ENCODE measurements at places on chromosomes 1 and 21.

- DNase-seq: no peak
Observed at GRCh38 chr1:243974451-243975292, 76.4 kb upstream of the ZBTB18 start.

GRCh38 chr1:8075511-8076051, 49.5 kb upstream of the ERRFI1 start:
- DNase-seq: no peak

DNA sequence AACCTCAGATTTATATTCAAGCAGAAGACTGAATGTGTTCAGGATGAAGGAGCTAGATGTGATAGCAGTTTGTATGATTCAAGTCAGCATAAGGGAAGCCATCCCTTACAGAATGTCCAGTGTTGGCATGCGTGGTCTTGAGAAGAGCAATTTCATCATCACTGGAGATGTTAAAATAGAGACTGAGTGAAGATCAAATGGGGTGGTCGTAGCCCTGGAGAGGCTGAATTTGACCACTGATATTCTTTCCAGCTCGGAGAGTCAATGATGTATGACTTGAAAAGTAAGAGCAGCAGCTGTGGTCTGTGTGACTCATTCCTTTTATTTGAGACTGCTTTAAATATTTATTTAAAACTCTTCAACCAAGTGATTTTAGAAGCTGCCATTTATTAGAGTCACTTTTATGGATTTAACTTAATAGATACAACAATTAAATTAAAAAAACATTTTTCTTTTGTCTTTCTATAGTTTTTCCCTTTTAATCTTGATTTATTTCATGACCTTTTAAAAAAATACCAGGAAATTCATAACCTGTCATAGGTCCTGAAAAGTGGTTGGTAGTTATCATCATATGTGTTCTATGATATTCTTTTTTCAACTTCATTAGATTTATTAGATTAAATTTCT, 15.5 kb downstream of the FMN2 start:
- no peak for DNase-seq

GRCh38 chr1:212980123-212980785, 29.9 kb downstream of the VASH2 start:
- no peak for DNase-seq

- DNase-seq: no peak
Observed at GRCh38 chr1:200740571-200741208, 2.0 kb downstream of the CAMSAP2 start.

- no peak for DNase-seq
Observed at GRCh38 chr1:232029315-232029714, 402.7 kb downstream of the DISC1 start.

DNA sequence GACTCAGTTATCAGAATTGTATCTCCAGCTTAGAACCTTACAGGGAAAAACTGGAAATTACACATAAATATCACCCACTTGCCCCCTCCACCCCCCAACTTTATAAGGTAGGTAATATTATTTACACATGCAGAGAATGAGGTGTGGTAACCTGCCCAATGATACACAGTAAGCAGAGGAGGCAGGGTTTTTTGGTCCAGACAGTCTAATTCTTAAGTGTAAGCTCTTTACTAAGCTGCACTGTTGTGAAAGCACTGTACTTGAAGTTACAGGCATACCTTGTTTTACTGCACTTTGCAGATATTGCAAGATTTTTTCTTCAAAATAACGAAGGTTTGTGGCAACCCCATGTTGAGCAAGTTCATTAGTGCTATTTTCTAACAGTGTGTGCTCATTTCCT, 24.8 kb upstream of the MYOCOS start:
- no peak for DNase-seq

GRCh38 chr1:228941666-228942065, 206.4 kb downstream of the RHOU start:
- DNase-seq: no peak

DNA sequence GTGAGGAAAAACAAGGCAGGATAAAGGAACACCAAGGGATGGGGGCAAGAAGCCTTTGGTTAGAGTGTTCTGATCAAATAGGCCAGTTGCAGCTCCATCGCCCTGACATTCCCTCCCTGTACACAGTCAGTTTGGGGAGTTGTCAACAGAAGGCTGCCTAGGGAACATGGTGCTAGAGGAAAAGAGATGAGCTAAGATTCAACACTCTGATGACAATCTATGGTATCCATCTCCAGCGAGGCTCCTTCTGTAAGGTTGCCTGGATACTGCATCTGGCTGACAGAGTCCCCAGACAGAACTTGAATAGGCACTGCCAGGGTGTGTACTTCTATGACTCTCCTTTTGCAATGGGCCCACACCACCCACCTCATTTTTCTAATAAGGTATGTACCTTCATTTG, 11.2 kb upstream of the SLAMF9 start:
- no peak for DNase-seq

DNA sequence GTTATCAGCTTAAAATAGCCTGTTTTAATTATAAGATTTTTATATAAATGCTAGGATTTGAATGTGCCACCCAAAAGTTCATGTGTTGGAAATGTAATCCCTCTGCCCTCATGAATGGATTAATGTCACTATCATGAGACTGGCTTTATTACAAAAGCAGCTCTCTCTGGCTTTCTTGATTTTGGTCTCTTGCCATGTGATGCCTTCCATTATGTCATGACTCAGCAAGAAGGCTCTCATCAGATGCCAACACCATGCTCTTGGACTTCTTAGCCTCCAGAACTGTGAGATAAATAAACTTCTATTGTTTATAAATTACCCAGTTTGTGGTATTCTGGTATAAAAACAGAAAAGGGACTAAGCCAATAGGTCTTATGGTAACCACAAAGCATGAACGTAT, 6.9 kb upstream of the PRSS38 start:
- no peak for DNase-seq

GRCh38 chr1:93694039-93694438, 12.4 kb upstream of the BCAR3 start:
- DNase-seq: no peak

DNA sequence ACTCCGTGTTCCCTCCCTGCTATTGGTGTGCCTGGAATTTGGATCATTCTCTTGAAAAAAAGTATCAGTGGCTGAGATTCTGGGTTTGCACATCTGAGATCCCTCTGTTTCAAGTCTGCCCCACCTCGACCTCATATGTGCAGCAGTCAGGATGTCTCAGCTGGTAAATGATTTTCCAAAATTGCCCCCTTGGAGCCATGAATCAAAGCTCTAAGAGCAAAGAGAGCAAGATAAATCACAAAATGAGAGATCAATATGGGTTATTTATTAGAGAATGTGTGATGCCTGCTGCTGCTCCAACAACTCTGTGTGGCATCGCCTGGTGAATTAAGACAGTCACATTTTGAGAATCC, 8.5 kb downstream of the CRP start:
- DNase-seq: no peak

GRCh38 chr1:200217703-200218102, 190.2 kb downstream of the NR5A2 start:
- no peak for DNase-seq

DNA sequence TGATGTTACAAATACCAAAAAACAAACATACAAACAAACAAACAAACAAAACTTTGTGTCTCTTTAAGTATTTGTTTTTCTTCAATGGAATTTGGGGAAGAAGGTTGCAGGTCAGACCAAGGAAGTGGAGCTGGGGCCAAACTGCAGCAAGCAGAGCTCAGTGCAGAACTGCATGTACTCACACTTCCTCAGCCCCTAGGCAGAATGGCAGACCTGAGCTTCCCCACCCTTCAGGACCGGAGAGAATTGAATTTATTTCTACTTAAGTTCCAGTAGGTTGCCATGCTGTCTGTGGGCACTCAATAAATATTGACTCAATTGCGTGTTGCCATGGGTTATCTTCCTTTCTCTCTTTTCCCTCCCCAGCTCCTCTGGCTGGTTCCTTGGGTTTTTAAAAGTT, 173.6 kb downstream of the PTGER3 start:
- DNase-seq: no peak

GRCh38 chr1:32813941-32814739, 3.0 kb downstream of the YARS1 start:
- no peak for DNase-seq

GRCh38 chr1:193540511-193540910, 354.1 kb upstream of the B3GALT2 start:
- no peak for DNase-seq

GRCh38 chr1:46455951-46456350, 33.7 kb upstream of the DMBX1 start:
- DNase-seq: no peak

DNA sequence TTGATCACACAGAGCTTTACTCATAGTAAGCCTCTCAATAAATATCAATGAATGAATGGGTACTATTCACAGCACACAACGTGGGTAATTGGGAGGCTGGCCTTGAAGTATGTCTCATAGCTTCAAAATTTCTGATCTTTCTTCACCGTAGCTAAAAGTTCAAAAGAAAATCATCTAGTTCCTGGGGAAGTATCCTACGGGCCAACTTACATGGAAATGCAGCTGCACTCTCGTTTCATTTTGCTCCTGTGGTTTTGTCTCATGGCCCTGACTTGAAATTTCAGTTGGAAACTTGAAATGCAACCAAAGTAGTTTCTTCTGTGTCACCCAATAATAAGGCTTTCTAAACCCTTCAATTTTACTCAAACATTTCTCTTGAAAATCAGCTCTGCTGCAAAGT, 76.1 kb upstream of the CNIH3 start:
- no peak for DNase-seq

- no peak for DNase-seq
Observed at GRCh38 chr1:230441183-230442029, 15.3 kb upstream of the PGBD5 start.

- no peak for DNase-seq
Observed at GRCh38 chr1:51799372-51799771, 79.2 kb downstream of the NRDC start.

DNA sequence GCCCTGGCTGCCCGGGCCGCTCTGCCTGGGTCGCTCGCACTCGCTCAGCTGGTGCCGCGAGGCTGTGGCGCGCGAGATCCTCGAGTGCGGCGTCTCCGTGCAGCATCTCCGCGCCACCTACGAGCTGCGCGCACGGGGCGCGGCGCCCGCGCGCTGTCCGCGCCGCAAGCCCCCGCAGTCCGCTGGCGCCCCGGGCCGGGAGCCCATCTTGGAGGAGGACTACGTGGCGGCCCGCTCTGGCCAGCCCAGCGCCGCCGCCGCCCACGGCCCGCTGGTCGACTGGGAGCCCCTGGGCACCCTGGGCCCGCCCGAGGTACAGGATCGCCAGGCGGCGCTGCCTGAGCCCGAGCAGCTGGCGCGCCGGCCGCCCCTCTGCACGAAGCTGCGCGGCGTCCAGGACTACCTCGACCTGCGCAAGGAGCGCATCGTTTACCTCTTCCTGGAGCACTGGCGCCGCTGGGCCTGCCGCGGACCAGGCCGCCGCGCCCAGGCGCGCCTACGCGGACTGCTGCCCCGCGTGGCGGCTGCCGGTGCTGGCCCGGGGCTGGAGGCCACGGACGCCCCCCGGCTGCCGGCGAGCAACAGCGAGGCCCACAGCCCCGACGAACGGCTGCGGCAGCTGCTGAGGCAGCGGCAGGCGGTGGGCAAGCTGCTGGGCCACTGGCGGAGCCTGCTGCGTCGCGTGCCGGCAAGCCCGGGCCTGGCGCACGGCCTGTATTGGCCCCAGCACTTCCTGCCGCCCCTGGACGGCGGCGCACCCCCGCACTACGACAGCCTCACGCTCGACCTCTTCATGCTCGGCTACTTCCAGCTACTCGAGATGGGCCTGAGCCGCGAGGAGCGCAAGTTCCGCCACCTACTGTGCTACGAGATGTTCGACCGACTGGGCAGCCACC, 10.9 kb downstream of the TNFRSF25 start:
- no peak for DNase-seq

DNA sequence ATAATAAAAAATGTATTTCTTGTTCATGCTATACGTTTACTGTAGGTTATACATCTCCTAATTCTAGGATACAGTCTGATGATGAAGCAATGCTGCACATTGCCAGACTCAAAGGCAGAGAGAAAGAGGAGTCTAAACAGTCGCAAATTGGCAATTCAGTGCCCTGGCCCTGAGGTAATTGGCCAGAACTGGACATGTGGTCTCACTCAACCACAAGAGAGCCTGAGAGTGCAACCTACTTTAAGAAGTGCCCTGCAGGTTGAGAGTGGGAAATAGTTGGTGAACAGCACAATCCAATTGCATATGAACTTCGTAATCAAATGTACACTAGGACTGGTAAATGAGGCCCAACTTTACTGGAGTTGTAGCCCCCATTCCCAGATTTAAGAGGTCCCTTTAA, 5.0 kb upstream of the SLC35A3 start:
- DNase-seq: no peak

- DNase-seq: no peak
Observed at GRCh38 chr1:79310609-79311008, 304.1 kb upstream of the ADGRL4 start.

DNA sequence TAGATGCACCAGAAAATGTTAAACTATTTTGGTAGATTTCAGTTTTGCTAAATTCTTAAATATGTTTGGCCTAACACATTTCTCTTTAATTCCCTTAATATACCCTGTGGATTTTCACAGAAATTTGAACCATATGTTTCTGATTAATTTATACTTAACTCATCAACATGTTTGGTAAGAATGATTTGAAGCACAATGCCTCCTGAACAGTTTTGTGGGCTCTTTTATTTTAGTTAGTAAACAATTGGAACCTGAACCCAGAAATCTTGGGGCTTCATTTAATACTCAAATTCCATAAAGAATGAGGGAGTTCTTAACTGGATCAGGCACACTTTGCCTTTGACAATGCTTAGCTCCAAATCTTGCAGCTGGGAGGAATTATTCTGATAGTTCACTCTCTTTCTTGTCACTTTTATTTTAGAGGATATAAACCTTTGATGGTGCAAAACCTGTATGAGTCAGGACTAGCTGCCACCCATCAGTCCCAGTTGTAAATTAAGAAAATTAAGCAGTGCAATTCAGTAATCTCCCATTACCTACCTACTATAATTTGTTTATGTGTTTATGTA, 24.6 kb upstream of the LYPLAL1 start:
- no peak for DNase-seq

- DNase-seq: no peak
Observed at GRCh38 chr1:40318476-40318875, 1.4 kb upstream of the COL9A2 start.

GRCh38 chr1:89553157-89553556, 28.5 kb downstream of the LRRC8B start:
- no peak for DNase-seq

DNA sequence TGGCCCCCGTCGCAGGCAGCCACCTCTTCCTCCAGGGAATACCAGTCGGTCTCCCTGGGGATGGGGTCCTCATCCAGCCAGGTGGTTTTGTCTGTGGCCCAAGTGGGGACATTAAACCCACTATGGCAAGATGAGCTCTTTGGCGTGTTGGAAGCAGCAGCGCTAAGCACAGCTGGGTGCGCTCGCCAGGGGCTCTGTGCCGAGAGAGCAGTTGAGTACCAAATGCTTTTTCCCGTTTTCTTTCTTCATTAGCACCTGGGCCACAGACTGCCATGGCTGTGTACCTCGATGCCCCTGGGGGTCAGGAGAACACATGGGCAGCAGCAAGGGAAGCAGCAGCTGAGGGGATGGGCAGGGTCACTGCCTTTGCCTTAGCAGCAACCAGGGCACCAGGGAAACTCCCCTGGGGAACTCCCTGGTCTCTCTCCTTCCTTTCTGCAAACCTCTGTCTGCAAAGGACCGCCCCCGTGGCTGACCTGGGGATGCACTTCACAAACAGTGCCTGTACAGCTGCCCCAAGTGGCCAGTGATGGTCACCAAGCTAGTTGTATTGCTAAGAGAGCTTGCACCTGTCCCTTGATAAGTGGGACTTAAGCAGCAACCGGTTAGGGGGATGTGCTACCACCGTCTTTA, 31.1 kb downstream of the EDARADD start:
- DNase-seq: no peak

All from NCI-H1694 treated with DMSO at 0.1 percent for 48 hours (cell line).